ENCODE measurements at places on chromosomes 1 and 21. TPM values are rescaled to one million over a fixed set of nuclear protein-coding genes. Genes with fewer than 3 reads are reported as not detected.
A peak's percentile ranks its signal among the peaks of the same experiment; 100 is the strongest.

DNA sequence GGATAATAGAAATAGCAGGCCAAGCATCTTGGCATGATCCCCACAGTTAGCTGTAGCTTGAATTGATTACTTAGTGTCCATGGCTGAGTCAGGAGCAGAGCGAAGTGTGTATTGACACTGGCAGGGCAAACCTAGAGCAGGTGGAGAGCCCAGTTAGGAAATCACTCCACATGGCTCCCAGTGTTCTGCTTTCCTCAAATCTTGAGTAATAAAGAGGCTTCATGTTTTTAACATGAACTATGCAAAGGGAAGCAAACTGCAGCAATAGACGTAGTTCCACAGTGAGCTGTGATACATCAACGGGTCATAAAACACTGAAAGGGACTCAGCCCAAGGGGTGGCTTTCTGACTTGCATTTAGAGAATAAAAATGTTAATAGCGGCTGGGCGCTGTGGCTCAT lies 28.9 kb downstream of the RHEX start:
- DNase-seq, result no peak

GRCh38 chr1:197683895-197684553 lies 91.3 kb downstream of the DENND1B start:
- no peak for DNase-seq

GRCh38 chr1:209743145-209743482 lies 12.7 kb upstream of the TRAF3IP3 start:
- no peak for DNase-seq

DNA sequence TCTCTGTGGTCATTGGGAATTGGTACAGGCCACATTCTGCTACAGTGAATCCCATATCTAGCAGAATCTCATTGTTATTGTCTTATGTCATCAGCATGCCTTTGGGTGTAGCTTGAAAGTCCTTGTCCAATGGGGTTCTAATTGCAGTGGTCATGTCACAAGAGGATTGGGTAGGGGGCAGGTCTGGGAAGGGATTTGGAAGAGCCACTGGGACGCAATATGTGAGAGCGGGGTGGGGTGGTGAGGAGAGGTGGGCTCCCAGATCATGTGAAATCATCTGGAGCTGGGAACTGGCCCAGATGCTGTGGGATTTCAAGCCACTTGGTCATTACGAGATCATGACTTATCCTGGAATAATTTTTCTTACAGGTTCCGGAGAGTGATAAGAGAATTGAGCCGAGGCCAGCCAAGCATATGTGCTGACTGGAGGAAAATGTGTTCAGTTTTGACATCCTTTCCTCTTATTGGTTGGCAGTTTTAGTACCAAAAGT lies 16.3 kb downstream of the CNIH3 start:
- no peak for DNase-seq

DCDC2B gene
- not detected for total RNA-seq

GRCh38 chr1:80170811-80171485 lies 1164.4 kb upstream of the ADGRL4 start:
- no peak for DNase-seq

DNA sequence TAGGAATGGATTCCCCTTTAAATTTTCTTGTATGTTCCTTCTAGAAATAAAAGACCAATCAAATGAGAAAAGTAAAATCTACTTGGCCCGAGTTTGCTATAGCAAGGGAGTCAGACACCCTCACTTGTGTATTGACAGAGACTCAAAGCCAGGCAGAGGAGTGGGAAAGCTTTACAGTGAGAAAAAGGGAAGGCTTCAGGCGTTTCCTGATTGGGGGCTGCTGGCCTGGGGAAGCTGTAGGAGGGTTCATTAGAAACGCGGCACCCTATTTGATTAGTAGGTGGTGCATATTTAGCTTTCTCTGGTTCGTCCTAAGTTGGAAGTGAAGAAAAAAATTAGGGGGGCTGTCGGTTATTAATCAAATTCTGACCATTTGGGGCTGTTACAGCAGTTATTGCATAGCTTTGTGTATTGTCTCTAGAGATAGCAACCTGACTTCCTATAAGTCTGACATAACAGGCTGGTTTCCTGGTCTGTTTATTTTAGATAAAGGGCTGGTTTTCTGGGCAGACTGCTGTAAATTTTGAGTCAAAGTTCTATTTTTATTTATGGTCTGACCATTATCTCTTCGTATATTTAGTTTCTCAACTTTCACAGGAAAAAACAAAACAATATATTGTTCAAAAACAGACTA lies 10.0 kb downstream of the SLC25A24 start:
- no peak for DNase-seq

DNA sequence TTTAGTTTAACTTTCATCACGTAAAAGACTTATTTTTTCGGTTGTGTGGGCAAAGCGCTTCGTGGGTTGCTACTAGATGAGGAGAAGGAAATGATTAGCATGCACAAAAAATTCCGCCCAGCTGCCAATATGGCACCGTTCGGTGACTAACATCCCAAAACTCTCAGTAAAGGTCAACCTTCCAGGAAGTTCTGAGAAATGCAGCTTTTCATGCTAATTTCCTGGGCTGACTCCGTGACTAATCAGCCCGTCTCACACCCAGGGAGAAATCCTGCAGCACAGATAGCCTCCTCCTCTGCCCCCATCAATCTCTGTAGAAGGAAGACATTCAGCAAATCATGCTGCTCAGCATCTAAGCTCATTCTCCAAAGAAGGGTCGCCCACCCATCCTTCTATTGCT lies 34.1 kb downstream of the TMCO4 start:
- DNase-seq, result no peak

PTPRF gene
- total RNA-seq, result 270 TPM

VPS13D gene
- 143 TPM for total RNA-seq

- DNase-seq, result no peak
Measured at GRCh38 chr21:37550618-37551330, 184.2 kb downstream of the DYRK1A start.

GRCh38 chr1:118115567-118116295 lies 69.3 kb downstream of the SPAG17 start:
- no peak for DNase-seq

DNA sequence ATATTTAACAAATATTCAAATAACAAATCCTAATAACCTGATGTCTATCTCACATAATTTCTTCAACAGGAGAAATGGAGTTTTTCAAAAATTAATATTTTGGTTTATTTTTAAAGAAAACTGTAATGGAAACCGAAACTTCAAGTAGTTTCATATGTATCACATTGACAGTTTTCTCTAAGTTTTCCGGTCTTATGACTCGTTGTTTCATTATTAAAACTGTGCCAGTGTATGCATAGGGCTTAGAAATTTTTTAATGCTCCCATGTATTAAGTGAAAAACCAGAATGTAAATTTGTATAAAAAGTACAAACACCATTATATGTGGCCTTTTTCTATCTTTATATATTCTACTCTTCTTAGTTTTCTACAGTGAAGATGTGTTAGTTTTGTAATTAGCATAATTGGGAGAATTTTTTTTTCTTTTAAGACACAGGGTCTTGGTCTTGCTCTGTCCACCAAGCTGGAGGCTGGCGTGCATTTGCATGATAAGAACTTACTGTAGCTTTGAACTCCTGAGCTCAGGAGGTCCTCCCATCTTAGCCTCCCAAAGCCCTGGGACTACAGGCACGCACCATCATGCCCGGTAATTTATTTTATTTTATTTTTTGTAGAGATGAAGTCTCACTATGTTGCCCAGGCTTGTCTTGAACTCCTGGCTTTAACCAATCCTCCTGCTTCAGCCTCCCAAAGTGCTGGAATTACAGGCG lies 43.9 kb upstream of the SAMSN1 start:
- DNase-seq, result no peak

DNA sequence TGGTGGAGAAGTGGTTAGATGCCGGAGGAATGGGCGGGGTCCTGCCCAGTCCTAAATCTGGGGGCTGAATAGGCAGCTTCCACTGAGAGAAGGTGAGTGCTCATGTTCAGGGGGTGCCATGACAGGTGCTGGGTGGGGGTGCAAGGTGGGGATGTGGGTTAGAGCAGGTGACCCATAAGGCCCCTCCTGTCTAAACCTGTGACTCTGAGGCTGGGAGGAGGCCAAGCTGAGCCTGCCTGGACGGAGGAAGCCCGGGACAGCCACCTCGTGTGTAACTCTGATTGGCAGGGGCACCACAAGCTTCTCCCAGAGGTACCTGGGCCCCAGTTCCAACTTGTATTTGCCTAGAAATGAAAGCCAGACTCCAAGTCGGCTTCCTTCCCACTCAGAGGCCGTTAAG lies 10.7 kb downstream of the GPR157 start:
- DNase-seq, result no peak

DNA sequence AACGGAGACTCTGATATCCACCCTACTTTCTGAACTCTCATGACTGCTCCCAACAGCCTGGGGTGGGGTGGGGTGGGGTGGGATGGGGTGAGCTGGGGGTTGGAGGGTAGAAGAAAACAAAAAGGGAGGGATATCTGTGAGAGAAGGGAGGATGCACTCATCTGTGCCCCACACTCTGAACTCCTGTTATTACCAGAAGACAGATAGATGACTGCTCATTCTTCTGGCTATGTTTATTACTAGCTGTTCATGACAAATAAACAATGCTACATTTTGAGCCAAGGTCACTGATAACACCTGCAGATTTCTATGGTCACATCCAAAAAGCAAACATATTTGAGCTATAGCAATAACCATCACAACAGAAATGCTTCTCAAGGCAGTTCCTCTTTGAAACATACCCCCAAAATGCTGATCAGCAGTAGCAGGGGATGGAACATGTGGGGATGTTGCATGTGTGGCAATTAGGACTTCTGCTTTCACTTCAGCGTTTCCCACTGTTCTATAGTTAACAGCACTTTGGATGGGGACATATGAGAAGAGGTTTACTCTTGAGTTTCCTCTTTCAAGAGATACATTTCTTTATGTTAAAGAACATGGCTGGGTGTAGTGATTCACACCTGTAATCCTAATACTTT lies 43.3 kb downstream of the GPR3 start:
- DNase-seq, result no peak

PTGER3 gene
- 253 TPM for total RNA-seq

DNA sequence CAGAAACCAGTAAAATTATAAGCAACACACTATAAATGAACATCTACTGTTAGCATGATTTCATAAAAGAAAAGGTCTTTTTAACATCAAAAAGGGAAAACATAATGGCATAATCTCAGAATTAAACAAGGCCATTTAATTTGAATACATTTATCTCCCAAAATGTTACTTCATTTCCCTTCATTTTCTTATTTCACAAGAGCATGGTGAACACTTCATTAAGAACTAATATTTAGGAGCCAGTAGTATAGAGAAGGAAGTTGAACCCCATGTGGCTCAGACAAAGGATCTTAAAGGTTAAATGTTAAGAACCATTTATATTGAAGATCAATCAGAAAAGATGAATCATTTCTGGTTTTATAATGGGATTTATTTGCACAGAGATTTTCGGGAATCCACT lies 981.7 kb downstream of the TTLL7 start:
- no peak for DNase-seq

DNA sequence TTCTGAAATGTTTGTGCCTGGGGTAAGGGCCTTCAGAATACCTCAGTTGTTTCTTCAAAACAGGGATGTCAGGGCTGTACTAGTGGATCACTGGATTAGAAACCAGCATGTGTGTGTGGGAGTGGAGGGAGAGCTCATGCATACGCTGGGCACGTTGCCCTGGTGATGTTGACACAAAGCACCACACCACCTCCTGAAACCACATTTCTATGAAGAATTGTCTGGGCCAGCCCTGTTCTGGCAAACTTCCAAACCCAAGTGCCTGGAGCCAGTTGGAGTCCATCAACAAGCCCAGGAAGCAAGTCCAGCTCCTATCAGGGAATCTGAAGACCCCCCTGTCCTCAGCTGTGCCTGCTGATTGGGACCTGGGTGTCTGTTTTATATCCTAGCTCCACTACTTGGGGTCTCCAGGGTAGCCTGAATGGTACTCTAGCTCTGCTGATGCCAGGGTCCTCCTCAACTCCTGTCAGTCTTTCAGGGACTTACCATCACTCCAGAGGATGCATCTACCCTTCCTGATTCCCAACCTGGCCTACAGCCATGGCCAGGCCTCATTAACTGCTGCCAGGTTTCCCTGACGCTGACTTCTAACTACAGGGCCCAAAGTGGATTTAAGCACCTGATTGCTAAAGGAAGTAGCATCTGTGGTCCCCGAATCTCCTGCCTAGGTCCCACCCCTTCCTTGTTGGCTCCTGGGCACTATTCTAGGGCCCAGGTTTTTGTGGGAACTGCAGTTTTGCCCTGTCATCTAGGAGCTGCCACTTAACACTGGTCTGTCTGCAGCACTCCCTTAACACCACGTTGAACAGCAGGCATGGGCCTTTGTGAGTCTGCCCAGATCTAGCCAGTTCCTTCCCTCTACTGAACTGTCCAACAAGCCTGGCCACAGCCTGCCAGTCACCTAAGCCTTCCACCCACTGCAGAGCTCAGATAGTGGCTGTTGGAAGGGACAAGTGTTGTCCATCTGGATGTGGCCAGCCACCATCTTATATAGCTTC lies 45.5 kb downstream of the LPAR3 start:
- DNase-seq, result no peak

ZNF593 gene
- 32.7 TPM for total RNA-seq

DNA sequence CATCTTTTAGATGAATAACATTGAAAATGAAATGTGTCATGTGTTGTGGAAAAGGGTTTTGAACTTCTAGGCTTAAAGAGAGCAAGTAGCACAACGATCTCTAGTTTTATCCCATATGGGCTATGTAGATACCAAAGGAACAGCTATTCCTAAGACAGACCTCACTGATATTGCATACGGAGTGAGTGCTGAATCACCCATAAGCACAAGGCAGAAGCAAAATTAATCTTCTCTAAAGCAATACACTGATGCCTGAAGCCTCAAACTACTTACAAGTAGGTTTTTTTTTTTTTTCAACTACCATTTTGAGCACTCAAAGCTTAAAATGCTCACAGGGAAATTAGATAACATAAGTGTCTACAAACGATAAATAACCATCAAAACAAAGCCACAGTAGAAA lies 5.0 kb upstream of the KMO start:
- DNase-seq, result no peak

GRCh38 chr1:66452162-66452561 lies 81.8 kb upstream of the SGIP1 start:
- DNase-seq, result no peak

DNA sequence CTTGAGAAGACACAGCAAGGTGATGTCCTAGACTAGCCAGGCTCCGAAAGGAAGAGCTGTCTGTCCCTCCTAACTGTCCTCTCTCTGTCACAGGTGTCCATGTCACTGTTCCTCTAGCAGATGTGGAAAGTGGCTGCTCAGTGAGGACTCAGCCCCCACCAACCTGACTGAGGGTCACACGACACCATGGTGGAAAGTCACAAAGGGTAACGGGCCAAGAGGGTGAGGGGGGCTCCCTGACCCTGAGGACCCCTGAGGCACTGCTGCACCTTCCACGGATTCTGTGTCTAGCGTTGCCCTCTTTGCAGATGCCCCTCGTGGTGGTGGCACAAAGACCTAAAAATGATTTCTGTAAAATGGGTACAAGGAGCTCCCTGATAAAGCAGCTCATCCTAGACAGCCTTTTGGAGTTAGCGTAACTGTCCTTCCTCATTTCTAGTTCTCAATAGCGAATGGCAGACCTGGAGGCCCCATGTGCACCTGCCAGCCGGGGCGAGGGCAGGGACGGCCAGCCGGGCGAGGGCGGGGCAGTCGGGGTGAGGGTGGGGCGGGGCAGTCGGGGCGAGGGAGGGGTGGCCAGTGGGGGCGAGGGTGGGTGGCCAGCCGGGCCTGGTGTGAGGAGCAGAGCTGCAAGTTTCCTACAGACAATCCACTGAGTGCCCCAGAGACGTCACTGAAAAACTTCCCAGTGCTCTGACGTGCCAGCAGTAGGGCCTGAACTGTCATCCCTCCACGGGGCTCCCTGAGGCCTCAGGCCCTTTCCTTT lies 23.4 kb downstream of the POFUT2 start:
- DNase-seq, result peak; percentile 69

GPR37L1 gene
- total RNA-seq, result not detected

GRCh38 chr1:24991697-24992096 lies 61.6 kb upstream of the RUNX3 start:
- DNase-seq, result no peak

Measured in mesenteric fat pad (tissue), 1 donor.